ENCODE measurements at places on chromosomes 5 and 9.

DNA sequence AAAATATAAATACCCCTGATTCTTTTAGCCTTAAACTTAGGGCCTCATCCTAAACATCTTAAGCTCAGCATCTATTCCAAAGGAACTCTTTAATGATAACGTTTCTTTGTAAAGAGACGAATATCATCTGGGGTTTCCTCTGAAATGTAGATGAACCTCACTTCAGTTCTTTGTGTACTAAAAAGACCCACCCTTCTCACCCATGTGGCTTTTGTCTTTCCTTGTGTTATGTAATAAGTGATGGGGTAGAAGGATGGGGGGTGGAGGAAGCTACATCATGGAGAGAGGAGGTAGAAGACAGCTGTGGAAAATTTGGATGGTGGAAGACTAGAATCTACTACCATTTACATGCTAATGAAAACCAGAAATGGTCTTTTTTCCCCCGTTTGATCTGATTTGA lies 111.0 kb downstream of the NDUFS4 start:
- no peak for DNase-seq

DNA sequence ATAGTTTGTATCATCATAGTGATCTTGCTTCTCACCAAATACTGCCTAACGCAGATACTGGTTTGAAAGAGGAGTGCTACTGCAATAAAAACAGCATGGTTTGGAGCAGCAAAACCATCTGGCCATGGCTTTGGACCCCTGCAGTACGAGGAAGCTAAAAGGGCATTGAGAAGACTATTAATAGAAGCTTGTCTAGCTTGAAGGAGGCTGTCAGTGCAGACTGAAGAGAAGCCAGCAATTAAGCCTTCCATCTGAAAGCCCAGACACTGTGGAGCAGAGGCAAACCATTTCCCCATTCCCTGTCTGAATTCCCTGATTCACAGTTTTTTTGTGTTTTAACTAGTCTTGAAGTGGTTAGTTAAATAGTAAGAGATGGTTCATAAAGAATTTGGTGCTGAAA lies 281.6 kb downstream of the PTPRD start:
- no peak for DNase-seq

DNA sequence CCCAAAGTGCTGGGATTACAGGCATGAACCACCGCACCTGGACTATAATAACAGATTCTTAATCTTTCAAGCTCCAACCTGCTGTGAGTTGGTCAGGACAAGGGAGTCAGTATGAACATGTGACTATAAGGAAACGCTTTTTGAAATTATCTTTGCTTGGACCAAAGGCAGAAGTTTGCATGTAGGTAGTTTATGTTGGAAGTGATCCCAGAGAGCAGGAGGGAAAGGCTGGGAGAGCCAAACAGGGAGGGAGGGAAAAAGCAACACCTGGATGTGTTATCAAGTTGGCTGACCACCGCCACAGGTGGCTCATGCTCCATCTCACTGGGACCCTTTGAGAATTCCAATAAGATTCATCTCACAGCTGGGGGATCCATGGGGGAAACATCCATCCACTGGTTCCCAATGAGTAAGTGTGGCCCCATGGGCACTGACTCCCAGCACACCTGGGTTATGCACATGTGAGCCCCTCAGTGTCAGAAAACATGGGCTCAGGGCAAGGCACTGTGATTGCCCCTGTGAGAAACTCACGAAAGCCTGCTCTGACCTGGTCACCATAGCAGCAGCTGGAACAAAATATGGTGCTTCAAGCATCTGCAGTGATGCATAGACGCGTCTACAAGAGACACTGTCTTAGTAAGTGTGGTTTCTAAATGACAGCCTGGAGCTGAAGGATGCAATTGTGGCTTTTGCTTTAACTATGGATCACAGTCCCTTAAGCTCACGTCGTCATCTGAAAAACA lies 62.1 kb downstream of the ARSB start:
- DNase-seq = no peak

DNA sequence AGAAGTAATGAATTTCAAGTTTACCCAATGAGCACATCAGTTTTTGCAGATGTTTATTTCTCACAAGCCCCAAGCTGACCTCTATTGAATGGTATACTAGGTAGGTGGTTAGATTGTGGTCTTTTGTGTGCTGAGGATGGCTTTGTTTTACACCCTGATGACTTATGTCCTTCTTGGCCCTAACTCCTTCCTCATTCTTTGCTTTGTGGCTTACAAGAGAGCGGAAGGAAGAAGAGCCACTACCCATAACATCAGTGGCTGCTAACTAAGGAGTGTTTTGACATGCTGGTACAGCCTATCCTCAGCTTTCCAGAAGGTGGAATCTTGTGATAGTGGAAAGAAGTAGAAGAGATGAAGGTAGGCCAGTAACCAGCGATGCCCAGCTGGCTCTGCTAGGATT lies 85.7 kb upstream of the NTRK2 start:
- no peak for DNase-seq

DNA sequence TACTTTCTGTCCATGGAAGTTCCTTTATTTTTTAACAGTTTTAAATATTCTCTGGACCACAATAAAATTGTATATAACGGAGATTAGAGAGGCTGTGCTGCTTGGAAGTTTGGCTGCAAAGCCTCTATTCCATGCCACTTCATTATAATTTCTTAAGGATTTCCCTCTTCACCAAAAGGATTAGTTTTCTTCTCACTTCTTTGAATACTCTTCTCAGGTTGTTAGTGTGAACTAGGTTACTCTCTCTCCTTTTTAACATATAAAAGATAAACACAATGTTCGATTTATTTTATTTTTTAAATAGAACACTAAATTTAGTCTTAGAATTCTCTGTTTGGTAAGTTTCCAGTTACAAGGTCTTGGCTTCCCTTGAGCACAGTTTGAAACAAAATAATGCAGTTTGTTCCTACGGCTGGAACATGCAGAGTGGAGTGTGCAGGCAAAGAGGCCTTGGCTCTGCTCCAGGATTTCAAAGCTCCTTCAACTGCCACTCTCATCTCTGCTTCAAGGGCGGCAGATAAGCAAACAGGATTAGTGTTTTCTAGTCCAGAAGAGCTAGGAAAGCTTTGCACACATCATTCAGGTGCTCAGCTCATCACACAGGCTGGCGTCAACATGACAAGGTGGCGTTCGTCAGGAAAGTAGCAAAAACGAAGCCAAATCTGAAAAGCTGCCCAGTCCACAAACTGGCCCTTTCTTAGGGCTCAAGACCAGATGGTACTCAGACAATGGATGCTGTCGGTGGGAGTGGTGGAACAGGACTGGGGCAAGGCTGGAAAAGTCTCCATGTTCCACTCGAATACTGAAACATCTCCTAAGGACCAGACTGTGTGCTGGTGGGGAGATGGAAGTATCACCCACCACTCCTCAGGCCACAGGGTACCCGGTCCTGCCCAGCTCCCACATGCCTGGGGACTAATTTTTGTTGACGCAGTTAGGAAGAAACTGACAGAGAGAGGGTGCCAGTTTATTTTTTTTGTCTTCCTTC lies 286.6 kb downstream of the CRB2 start:
- no peak for DNase-seq

- no peak for DNase-seq
Measured at GRCh38 chr9:89044881-89045280, 53.6 kb downstream of the S1PR3 start.

GRCh38 chr9:77997611-77998284 lies 33.9 kb downstream of the GNAQ start:
- DNase-seq = no peak

DNA sequence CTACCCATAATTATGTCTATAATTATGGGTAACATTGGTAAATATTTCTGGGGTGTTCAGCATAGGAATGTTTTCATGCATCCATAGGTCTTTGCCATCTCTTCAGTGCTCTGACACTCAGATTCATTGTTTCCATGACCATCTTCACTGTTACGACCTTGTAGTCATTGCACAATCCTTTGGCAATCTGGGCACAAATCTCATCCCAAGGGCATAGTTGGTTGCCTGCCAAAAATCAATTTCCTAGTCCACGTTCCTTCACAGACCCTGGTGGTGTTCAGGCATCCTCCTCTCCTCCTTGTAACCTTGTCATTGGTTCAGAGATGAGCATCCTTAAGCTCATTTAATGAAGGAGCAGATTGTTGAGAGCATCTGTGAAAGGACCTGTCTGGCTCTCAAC lies 1400.7 kb downstream of the CDH12 start:
- DNase-seq = no peak

DNA sequence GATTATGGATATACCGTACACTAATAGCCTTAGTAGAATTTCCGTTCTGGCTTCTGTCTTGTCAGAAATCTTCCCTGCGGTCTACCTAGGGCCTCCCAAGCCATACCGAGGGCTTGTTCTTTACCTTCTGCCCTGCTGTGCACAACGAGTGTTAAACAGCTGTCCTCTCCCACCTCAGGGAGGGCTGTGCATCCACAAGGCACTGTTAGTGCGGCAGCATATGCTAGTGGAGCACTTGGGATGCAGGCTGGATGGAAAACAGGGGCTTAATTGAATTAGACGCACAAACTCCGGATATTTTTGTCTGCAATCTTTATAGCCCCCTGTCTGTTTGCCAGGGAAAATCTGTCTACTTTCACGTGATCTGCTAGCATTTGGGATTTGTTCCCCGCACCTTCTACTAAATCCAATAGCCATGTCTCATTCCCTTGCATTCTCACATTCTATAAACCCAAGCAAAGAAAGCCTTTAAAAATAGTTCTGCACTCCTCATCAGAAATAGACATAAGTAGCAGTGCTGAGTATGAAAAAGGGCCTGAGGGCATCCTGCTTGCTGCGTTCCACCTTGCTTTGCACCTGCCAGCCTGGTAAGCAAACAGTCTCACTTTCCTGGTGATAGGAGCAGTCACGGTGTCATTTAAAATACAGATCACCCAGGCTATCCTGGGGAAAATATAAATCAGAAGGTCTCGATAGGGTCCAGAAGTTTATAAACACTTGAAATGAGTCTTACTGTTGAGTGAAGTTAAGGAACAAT lies 382.6 kb downstream of the RASEF start:
- DNase-seq = no peak

- no peak for DNase-seq
Measured at GRCh38 chr9:110140276-110140675, 67.7 kb downstream of the C9orf152 start.

GRCh38 chr5:20605732-20606525 lies 617.9 kb upstream of the CDH18 start:
- DNase-seq = no peak

- no peak for DNase-seq
Measured at GRCh38 chr9:136665111-136665703, 2.5 kb downstream of the EGFL7 start.
